Anterior cingulate cortex (tissue), 58 donors: ENCODE measurements at places on chromosomes 12 and 14.

GRCh38 chr14:35215110-35215813 is 76.9 kb upstream of the PSMA6 start:
- DNase-seq, result no peak

DNA sequence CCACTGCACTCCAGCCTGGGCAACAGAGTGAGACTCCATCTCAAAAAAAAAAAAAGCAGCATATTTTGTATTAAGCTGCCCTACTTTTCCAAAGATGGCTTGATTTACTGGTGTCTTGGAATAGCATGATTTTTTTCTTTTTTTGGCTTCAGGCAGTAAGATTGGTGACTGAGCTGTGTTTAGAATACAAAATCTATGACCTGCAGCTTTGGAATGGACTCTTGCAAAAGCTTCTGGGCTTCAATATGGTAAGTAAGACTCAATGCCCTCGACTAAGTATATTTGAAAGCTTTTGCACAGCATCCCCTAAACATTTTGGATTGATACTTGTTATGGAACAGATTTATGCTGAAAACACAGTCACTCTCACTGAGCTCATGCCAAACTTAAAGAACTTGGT is 87.8 kb downstream of the KNTC1 start:
- no peak for DNase-seq

GRCh38 chr12:47931187-47931586 is 26.4 kb upstream of the VDR start:
- DNase-seq, result no peak

GRCh38 chr14:34993426-34993825 is 10.6 kb downstream of the SRP54 start:
- no peak for DNase-seq

GRCh38 chr12:58888131-58888783 is 32.0 kb downstream of the LRIG3 start:
- no peak for DNase-seq

DNA sequence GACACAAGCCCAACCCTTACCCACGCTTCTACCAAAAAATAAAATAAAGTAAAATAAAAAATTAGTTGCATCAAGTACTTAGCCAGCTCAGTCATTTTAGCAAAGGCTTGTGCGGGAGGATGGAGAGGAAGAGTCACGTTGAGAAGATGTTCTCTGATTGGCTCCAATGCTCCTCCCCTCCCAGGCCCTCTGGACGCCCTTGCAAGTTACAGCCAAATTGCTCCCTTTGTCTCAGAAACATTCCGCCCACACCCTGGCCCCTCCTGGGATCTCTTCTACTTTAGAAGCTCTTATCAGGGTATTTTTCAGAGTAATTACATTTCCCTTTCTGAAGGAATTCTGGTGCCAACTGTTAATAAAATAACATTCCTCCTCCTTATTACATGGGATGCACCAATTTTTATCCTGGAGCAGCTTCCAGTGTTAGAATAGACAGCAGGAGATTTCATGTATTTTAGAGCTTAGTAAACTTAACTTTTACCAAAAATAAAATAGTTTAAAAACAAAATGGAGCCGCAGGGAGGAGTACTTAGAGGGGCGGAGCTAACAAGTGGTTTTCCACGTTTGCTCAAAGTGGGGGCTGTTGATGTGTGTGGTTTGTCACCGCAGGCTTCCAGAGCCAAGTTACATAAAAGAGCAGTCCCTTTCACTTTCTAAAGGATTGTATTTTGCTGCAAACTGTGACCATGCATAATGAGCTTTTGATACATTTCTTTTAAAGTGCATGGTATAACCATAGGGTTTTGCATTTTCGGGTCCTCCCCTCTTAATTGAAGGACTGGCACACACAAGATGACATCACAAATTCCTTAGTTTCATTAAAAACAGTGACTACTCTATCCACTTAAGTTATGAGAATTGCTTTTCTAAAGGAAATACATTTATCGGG is 71.7 kb upstream of the RAP1B start:
- no peak for DNase-seq

DNA sequence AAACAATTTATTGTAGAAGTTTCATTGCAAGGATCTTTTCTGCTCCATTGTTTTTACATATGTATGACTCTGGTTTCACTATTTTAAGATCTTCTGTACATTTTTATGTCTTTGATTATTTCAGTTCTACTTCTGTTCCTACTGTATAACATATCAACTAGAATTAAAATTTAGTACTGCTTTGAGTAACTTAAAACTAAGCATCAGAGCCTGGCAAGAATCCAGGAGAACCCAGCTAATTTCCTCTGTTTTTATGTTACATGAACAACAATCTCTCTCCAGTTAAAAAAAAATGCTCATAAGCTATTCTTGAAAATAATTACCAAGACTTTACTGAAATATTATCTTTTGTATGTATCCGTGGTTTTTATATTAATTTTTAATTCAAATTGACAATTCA is 370.7 kb downstream of the TMTC2 start:
- DNase-seq, result no peak

GRCh38 chr12:104722601-104723534 is 235.2 kb downstream of the SLC41A2 start:
- DNase-seq, result no peak

GRCh38 chr14:40417777-40418401 is 985.7 kb upstream of the FBXO33 start:
- DNase-seq, result no peak

DNA sequence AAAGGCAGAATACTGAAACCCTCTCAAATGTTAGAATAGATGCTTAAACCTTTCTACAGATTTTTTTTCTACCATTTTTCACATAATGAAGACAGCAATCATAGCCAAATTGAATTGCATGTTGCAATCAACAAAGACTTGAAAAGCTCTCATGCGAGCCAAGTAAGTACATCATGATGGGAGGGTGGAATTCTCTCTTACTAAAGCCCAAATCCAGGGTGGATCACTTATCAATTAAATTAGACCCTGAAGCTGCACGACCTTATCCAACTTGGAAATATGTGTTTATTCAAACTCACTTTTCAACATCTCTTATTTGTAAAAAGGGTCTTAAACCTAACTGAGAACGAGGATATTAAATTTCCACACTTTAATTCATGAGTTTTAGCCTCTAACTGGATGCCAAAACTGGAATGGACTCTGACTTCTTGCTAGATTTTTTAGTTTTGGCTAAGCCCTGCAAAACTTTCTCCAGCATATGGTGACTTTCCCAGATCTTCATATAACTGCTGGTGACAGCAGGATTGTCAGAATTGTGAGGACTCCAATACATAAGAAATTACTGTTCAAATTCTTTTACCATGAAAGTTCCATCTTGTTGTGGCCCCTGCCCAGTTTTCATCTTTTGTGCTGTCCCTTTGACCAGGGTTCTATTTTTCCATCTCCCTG is 53.6 kb downstream of the HECTD4 start:
- DNase-seq, result no peak
